HL-60 (cell line): ENCODE measurements at places on chromosomes 3 and 15.

DNA sequence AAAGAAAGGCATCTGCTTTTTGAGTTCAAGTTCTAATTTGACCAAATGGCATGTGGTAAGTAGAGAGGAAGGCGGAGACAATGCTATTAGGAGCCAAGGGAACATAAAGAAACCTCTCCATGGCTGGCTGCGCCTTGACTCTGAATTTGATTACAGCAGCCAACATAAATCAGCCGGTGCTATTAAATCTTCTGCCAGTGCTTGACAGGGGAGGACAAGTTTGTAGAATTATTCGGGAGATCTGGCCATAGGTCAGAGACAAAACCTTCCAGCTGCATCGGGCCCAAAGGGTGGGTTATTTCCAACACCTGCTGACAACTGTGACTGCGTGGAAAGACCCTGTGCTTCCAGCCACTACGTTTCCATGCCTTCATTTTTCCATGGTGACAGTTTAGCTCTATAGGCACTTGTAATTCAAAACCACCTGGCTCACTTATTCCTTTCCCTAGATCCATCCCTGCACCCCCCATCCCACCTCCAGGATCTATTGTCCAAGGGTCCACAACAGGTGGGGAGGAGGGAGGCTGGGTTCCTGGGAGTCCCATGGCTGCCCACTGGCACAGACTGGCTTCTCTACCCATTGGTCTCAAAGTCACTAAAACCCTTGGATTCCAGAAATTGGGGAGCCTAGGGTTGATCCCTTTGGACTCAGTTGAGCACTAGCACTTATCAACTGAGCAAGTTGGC lies 15.9 kb downstream of the COLQ start:
- DNase-seq, result no peak

- no peak for DNase-seq
Observed at GRCh38 chr3:64122476-64122875, 99.2 kb upstream of the PSMD6 start.

DNA sequence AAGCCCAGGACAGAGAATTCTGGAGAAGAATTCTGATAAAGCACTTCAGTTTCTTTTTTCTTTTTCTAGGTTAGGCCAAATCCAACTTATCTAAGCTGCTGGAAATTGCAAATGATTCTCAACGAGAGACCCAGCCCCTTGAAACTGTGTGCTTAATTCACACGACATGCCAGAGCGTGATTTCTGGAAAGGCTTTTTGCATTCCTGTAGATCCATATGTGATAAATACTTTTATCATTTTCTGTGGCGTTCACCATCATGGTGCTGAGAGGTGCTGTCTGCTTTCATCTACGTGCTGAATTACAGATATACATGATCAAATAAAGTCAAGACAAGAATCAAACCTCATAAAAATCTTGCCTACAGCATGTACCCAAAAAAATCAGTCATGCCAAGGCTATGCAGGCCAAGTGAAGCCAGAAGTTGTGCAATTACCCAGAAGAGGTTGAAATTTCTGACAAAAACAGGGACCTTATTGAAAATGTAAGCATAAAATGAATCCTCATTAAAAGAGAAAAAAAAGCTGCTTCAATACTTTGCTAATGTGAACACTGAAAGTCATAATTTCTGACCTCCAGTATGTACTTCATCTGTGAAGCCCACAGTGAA lies 10.8 kb upstream of the MEF2A start:
- no peak for DNase-seq

DNA sequence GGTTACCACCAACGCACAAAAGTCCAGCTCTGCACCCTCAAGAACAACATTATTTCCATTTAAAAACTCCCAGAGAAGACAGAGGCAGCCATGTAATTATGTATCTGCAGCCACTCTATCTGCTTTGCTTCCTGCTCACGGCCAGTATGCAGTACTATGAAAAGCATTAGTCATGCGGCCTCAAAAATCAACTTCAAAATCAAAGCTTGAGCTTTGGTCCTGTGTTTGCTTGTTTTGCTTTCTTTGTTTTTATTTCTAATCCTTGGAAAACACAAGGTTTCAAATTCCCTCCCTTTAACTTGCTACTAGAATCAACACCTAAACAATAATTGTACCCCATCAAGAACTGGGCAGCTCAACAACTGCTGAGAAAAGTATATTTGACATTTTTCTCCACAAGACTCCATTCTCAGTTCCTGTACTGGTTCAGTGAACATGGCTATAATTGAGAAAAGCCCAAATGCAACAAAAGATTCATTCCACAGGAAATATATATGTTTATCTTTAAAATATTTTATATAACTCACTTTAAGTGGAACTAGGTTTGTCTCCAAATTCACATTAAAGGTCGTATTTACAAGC lies 37.6 kb downstream of the GBE1 start:
- DNase-seq, result no peak
